ENCODE measurements at places on chromosomes 6 and 20.

- no peak for DNase-seq
Measured at GRCh38 chr6:108937170-108937569, 88.9 kb downstream of the ARMC2 start.

- no peak for DNase-seq
Measured at GRCh38 chr20:60131375-60131774, 173.2 kb downstream of the CDH26 start.

GRCh38 chr20:59030911-59031563, 1.1 kb downstream of the ATP5F1E start:
- DNase-seq: no peak

DNA sequence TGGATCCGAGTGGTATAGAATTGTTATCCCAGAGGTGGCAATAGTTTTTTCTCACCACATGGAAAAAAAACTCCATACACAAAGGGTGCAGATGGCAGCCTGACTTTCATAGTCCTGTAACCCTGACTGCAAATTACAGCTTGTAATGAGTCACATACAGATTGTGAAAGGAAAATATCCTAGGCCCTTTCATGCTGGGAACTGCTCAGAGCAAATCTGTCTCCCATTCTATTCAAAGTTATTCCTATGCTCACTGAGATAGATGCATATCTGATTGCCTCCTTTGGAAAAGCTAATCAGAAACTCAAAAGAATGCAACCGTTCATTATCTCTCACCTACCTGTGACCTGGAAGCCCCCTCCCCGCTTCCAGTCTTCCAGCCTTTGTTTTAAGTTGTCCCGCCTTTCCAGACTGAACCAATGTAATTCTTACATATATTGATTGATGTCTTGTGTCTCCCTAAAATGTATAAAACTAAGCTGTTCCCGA, 108.7 kb upstream of the MAP3K4 start:
- DNase-seq: no peak

DNA sequence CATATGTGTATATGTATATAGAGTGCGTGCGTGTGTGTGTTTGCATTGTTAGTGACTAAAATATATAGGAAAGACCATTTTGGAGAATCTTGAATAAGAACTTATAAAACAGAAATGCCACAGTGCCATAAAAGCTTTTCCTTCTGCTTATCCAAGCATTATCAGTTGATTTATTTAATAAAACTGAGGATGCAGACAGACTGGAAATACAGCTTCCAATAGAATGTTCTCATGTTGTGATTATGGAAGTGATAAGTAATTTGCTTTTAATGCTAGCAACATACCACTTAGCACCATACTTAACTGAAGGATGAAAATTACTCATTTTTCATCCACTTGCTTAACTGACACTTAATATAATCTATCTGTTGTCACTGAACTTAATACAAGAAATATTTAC, 820.1 kb downstream of the TFAP2A start:
- no peak for DNase-seq

GRCh38 chr20:61678437-61678836, 387.2 kb downstream of the TAF4 start:
- DNase-seq: no peak

DNA sequence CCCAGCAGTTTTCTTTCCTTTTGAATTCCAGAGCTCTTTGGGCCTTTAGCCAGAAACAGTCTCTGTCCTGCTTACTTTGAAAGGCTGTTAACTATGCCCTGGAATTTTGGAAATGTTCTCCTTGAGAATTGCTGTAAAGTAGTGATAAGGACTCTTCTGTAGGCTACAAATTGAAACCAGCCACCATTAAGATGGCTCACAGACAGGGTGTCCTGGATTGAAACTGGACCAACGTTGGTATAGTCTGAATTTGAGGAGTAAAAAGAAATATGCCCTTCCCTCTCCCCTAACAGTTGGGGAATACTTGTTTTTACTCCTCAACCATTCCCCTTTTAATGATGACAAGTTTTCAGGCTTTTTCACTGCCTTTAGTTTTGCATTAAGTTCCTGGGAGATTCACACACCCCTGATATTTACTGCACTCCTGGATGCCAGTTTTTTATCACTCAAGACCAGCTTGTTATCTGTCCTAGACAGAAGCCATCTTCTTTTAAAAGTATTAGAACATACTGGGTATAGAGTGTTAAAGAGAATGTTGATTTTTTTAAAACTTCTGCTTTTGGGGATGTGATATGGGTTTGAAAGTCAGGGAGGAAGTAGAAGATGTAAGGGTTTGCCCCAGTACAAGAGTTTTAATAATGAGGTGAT, 21.9 kb downstream of the TOP1 start:
- no peak for DNase-seq

- no peak for DNase-seq
Measured at GRCh38 chr20:1324598-1325172, 4.3 kb downstream of the SDCBP2 start.

DNA sequence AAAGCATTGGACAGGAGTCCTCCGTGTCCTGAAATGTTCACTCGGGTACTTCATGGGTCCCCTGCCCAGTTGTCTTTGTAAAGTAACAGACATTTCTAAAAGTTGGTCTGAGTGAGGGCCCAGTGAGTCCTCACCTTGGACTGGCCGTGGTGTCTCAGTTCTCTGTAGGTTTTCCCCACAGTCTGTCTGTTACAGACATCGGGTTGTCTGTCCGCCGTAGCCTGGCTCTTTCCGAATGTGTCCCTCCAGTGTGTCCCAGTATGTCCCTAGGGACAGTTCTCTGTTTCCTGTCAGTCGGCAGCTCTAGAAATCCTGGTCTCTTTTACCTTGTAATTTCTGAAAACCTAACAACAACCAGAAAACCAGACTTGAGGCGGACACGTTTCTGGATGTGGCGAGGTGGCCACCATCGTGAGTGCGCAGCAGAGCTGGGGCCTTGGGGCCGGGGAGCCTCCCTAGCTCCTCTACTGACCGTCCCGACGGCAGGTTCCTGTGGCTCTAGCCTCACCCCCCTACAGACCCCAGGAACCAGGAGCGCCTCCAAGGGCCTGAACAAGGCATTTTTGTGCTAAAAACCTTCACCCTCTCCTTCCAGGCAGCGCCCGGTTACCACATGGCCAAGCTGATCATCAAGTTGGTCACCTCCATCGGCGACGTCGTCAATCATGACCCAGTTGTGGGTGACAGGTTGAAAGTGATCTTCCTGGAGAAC, 42.2 kb downstream of the PYGB start:
- no peak for DNase-seq

DNA sequence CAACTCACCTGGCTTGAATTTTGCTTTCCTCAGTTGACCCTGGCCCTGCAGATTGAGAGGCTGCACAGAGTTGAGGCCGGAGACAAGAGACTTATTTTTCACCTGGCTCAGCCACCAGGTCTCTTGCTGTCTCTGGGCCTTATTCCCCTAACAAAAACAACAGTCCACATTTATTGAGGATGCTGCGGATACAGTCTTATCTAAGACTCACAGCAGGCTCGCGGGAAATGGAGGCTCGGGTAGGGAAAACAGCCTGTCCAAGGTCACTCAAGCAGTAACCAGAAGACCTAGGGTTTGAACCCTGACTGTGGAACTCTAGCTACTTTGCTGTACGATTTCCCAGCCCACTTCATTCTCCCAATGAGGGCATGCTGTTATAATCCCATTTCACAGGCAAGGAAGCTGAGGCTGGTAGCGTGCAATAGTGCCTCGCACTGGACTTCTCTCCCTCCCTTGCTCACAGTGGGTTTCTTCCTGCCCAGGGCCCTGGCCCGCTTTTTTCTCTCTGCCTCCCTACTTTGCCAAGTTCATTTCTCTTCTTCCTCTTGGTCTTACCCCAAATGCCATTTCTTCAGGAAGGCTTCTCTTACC, 57.7 kb downstream of the RBM38 start:
- no peak for DNase-seq

- no peak for DNase-seq
Measured at GRCh38 chr6:120869397-120869796, 464.9 kb downstream of the TBC1D32 start.

DNA sequence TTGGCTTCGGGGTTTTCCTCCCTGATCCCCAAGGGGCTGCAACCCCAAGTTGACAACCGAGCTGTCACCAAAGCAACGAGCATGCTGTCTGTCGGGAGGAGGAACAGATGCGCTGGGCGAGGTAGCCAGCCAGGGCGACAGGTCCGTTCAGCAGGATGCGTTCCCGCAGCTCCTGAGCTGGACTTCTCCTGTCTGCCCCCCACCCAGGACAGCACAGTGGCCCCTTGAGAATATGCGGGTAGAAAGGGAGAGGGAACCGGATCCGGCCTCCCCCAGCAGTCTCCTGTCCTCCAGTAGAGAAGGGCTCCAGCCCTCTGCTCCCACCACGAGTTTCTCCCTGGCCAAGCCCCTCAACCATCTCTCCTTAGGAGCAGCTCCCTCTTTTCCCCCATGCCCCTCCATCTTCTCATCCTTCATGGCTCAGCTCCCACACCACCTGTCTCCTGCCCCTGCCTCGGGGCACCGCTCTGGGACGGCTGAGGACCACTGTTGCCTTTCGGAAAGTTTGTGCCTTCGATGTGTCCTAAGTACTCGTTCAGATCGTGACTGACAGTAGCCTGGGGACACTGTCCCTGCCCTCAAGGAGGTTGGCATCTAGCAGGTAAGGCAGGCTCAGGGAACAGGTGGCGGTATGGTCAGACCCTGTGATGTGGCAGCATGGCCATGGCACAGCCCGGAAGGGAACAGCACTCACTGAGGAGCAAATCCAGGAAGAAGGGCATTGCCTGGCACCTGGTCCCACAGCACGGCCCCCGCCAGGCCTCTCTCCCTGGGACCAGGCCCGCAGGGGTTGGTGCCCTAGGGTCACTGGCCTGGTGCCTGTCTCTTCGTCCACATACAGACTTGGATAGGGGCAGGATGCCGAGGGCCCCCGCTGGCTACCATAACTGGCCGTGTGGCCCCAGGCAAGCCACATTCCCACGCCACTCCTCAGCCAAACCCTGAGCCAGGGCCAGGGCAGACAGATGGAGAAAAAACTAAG, 96.3 kb downstream of the ASXL1 start:
- DNase-seq: no peak

- DNase-seq: no peak
Measured at GRCh38 chr6:83998021-83998584, 35.5 kb upstream of the MRAP2 start.

DNA sequence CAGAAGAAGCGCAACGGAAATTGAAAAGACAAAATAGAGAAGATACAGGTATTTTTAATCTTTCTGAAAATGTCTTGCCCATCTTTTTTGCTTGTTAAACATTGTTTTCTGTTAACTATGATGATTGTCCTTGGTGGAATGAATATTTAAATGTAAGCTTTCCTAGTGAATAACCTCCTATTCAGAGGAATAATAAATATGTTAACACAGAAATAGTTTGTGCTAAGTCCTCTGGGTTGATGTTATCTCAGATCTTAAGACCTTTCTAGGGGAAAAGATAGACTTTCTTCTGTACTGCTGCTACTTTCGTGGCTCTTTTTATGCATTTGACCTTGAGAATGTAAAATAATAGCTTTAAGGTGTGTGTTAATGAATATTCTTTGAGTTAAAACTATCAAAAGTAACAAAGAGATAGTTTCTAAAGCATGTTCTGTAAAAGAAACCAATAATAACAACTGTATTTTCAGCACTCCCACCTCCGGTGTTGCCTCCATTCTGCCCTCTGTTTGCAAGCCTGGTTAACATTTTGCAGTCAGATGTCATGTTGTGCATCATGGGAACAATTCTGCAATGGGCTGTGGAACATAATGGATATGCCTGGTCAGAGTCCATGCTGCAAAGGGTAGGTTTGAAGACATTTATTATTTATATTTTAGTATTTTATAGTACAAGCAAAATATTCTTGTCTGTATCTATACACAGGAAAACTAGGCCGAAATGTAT, 70.2 kb downstream of the PRPH2 start:
- no peak for DNase-seq

GRCh38 chr20:61850926-61851900, 214.5 kb downstream of the TAF4 start:
- DNase-seq: no peak

- DNase-seq: no peak
Measured at GRCh38 chr20:45358282-45359068, 4.5 kb upstream of the SYS1 start.

DNA sequence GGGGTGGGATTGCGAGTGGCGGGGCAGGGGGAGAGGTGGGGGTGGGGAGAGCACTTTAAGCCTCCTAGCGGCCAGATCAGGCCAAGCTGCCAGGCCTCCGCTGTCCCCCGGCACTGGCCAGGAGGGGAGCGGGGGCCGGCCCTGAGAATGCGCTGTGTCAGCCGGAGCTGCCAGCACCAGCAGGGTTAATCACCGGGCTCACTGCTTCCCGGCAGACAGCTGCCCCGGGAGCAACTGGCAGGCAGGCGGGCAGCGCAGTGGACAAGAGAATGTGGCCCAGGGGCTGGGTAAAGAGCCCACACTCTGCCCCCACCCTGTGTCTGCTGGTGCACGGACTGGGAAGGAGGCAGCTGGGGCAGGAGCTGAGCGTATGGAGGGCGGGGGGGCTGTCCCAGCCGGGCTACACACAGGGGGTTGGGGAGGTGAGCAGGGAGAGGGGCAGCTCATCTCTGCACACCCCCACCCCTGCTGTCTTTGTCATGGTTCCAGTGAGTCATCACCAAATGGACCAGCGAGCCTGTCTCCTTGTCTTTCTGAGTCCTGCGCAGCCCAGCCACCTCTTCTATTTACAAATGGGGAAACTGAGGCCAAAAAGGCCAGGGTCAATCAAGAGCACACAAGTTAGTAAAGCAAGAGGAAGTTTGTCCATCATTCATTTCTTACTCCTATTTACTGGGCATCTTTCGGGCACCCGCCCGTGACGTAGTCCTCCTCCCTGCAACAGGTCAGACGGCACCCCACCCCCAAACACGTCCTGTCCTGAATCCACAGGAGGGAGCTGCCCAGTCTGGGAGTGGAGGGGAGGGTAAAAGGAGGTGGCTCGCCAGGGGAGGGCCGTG, 2.1 kb upstream of the LAMA5 start:
- peak; percentile 66 for DNase-seq

GRCh38 chr6:39266782-39267355, 37.6 kb upstream of the KCNK5 start:
- DNase-seq: no peak

DNA sequence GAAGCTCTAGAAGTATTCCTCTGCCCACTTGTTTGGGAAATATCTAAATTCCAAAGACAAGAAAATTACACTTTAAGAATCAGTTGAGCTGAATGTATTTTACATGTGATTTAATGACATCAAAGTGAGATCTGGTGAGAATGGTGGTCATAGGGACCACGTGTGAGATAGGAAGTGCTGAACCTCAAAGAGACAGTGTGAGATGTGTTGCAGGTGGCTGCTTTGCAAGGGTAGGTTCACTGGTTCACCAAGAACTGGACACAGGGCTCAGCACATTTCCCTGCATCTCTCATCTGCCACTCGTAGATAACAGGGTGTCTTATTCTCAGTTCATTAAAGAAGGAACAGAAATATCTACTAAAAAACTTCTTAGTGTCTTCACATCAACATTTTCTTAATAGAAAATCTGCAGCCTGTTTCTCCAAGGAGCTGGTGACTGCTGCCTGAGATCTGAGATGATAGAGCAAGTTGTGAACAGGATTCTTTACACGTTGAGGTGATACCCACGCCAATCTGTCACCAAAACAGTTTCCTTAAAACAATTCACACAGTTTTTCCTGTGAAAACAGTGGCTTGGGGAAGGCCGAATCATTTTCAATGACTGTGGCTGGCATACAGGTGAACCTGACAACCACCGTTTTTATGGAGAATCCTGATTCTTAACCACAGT, 7.2 kb downstream of the CCR6 start:
- DNase-seq: peak; percentile 63

All from GM13976 (cell line).